ENCODE measurements at places on chromosomes 16 and 17.
A peak's percentile ranks its signal among the peaks of the same experiment; 100 is the strongest.

DNA sequence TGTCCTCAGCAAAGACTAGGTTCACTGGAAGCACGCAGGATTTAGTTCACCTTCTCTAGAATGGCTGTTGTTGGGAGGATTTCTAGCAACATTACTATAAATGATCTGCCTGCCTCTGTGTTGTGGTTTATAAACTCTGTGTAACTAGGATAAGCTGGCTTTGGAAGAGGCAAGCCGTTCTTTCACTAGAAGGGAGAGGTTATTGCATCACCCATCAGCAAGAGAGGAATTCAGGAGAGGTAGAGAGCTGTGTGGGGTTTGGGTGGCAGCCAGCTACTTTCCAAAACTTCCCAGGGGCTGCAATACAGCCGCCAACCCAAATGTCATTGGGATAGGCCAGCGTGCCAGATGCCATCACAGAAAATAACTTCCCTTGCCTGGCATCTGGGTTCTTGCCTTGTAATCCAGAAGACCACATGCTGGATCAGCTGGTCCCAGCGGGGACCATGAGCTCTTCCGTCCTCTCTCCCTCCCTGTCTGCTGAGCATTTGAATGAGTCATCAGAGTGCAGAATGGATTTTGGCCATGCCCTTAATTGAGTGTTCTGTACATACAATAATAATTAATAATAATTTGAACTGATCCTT lies 95.7 kb upstream of the RBFOX1 start:
- no peak for DNase-seq

GRCh38 chr17:52160136-52160567 lies 1.6 kb upstream of the CA10 start:
- no peak for DNase-seq

DNA sequence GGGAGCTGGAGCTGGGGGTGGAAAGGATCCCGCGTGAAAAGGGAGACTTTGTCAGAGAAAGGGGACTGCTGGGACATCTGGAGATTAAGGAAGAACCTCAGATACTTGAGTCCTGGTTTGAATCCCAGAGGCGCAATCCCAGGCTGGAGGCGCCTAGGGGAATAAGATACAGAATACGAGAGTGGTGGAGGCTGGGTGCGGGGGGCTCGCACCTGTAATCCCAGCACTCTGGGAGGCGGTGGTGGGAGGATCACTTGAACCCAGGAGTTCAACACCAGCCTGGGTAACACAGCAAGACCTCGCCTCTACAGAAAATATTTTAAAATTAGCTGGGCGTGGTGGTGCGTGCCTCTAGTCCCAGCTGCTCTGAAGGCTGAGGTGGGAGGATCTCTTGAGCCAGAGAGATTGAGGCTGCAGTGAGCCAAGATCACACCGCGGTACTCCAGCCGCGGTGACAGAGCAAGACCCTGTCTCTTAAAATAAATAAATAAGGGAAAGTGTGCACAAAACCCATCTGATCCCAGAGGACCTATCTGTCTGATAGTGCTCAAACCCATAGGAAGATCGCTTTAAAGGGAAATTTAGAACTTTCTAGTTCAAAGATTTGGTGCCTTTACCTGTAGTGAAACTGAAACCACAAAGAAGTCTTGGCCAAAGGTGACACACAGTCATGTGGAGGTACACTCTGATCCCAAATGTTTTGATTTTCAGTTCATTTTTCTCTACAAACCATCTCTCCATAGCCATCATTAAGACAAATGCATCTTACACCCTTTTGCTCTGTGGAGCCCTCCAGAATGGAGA lies 617 bp upstream of the SCRN2 start:
- DNase-seq, result no peak

DNA sequence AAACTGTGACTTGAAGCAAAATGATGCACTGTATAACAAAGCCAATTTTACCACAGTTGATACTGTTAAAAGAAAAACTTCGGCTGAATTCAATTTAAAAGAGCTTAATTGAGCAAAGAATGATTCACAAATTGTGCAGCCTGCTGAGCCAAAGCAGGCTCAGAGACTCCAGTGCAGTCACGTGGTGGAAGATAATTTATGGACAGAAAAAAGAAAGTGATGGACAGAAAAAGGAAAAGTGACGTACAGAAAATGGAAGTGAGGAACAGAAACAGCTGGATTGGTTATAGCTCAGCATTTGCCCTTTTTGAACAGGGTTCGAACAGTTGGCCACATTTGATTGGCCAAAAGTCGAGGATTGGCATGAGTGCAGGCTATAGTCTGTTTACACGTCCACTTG lies 25.7 kb downstream of the ZSWIM7 start:
- peak; percentile 41 for DNase-seq

GRCh38 chr17:29949696-29950095 lies 8.3 kb downstream of the EFCAB5 start:
- no peak for DNase-seq

GRCh38 chr17:75910699-75911098 lies 6.0 kb upstream of the MRPL38 start:
- no peak for DNase-seq

GRCh38 chr17:54029986-54030385 lies 207.3 kb downstream of the KIF2B start:
- DNase-seq, result no peak

GRCh38 chr17:45261577-45262515 lies at the start of gene SPATA32:
SPATA32 (minus strand) TSS chr17:45262094; CDS start chr17:45262016, 78 bp downstream.
- DNase-seq, result peak; percentile 39

- DNase-seq, result no peak
These were observed 12.8 kb downstream of the GOSR2 start for GRCh38 chr17:46935658-46936266.

- DNase-seq, result no peak
These were observed 14.3 kb upstream of the INTS2 start for GRCh38 chr17:61942085-61942484.

DNA sequence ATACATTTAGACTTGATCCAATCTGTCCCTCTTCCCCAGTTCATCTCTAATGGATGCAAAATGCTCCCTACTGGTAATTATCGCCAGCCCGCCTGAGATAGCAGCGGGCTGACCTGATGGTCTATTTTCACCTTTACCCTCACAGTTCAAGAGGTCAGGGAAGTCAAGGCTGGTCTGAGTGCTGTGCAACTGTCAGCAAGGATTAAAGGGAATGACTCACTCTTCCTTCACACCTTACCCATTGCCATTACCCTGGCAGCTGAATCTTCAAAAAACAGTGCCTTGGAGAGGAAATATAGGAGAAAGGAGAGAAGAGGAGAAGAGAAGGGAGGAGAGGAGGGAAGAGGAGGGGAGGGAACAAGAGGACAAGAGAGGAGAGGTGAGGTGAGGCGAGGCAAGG lies 36.3 kb downstream of the GRB7 start:
- no peak for DNase-seq

- no peak for DNase-seq
These were observed 12.8 kb upstream of the FAM83G start for GRCh38 chr17:19017401-19017800.

GRCh38 chr17:49514071-49514721 lies 19.1 kb downstream of the NGFR start:
- DNase-seq, result peak; percentile 27

GRCh38 chr16:67731071-67731752 lies 12.1 kb upstream of the GFOD2 start:
- DNase-seq, result no peak

GRCh38 chr17:43880420-43880991 lies 26.8 kb downstream of the MPP2 start:
- peak; percentile 37 for DNase-seq

All from astrocyte of the hippocampus (primary cell).